Caco-2 (cell line): ENCODE measurements at places on chromosomes 2 and 18. TPM values are rescaled to one million over a fixed set of nuclear protein-coding genes. Genes with fewer than 3 reads are reported as not detected.

GRCh38 chr2:66185497-66186054 is 249.3 kb upstream of the MEIS1 start:
- no peak for DNase-seq

DNA sequence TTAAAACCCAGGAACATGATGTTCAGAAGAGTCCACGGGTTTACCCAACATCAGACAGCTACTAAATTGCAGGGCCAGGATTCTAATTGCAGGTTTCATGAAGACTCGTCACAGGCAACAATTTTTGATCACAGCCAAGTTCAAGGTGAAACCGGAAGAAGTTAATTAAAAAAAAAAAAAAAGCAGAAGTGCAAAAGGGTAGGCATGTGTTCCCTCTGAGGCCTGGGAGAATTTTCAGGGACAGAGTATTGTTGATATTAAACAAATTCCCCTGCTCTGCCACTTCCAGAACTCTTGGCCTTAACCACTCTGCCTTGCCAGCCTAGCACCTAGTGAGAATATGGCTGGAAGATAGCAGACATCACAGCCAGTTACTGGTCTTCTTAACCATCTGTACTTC is 99.4 kb upstream of the TRIB2 start:
- no peak for DNase-seq

GRCh38 chr2:6024784-6025183 is 332.6 kb downstream of the SOX11 start:
- DNase-seq, result no peak

DNA sequence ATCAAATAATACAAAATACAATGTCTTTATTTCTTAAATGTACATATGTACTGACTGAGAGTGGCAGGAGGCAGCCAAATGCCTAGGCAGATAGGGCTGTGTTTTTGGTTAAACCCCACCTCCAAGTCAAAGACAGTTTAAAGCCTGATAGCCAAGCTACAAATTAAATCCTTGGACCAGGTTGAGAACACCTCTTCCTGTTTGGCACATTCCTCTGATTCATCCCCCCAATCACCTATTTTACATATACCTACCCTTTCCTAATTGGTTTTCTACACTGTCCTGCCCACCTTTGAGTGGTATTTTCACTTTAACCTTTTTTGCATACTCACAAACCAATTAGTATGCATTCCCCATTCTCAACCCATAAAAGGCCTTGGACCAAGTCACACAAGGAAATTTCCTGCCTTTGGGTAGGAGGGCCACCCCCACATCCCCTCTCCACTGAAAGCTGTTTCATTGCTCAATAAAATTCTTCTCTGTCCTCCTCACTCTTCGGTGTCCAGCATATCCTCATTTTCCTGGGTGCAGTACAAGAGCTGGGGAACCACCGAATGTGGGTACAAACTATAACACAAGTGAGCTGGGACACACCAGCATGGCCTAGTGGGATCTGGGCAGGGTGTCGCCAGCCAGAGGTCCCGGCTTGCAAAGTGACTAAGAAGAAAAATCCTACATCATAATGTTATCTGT is 149.1 kb downstream of the UBE2E3 start:
- no peak for DNase-seq

DNA sequence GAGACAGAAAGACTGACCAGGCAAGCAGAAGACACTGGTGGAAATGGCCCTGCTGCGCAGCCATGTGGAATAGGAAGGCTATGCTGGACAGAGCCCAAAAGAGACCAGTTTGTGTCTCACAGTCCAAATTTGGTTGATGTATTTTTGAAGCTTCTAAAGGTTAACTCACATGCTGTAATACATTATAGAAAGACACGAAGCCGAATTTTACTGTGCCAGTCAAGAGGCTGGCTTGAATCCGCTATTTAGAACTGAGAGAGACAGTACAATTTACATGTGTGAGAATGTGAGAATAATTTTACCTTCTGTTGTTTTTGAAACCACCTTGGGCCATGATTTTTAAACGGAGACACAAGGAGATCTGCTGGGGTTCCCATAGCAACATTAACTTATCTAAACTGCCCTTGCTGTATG is 113.6 kb downstream of the METTL8 start:
- no peak for DNase-seq

DNA sequence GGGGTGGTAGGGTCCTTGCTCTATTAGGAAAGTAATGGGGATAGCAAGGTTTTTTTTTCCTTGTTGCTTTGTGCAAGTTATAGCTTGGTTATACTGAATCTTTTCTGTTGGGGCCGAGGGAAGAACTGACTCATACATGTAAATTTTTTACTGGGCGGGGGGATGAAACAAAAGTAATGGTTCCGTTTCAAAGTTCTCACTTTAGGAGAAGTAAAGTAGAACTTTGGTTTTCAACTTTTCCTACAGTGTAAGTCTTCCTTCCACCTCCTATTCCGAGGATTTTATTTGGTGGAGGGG is 1.1 kb downstream of the AFTPH start:
- DNase-seq, result no peak

Gene ASPRV1
- total RNA-seq, result 0.32 and 0.66 TPM in 2 replicates

Gene FLACC1
- 0.86 and 0.91 TPM in 2 replicates for total RNA-seq

DNA sequence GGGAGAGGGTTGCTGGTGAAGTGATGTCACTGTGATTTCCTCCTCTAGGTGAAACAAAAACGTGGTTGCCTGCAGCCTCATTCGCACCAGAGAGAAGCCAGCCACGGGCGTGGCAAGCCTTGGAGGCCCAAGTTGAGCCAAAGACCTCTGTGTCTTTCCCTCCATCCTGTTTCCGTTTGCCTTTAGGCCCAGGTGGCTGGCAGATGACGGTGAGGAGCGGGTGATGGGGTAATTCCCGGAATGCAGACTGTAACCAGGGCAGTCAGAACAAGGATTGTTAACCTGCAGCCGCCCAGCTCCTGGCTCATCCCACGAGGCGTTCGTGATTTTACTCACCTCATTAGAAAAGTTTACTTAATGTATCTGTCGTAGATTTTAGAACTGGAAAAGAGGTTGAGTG is 14.4 kb downstream of the CTIF start:
- no peak for DNase-seq

Gene CROCC2
- total RNA-seq, result not detected in 2 replicates

DNA sequence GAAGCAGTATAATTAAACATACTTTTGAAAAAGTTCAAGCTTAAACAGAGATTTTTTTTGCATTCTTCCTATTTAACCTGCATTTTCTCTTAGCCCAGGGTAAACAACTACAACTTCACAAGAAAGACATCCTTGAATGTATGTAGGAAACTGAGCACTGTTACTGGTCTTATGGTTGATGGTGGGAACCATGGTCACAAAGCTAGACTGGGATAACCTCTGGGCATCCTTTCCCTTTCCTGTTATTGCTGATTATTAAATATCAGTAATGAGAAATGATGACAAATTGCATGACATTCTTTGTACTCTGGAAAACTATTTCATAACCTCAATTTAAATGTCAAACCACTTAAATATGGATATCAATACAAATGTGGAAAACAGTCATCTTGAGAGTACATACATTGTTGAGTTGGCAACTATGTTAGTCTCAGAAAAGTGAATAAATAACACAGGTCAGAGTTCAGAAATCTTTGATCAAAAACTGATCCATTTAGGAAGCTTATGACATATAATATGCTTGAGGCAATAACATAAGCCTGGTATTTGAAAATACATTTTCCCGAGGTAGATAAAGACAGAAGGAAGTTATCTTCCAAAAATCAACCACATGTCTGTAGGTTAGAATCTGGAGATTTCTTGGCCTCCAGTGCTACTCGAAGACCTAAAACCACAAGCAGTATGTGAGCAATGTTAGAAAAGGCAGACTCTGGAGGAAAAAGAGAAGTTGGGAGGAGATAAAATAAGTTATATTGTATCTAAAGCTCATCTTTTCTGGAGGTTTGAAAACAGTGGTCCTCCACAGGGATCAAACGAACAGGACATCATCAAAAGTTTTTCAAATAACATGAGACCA is 65.2 kb upstream of the ST8SIA5 start:
- DNase-seq, result no peak

DNA sequence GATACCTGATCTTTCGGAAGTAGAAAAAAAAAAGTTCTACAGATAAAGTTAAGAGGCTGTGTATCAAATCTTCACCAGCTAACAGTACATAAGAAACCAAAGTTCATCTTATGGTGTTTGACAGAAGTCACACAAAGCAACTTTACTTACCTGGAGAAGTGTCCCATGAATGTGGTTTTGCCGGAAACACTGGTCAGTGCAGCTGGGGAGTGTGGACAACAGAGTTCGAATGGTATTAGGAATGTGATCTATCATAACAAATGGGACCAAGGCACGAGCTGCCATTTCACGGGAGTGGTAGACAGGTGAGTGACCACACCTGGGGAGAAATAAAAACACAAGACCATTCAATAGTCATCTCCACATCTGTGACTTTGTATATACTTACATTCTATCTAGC is 171.4 kb upstream of the ZFP36L2 start:
- DNase-seq, result peak; percentile 73

- peak; percentile 47 for DNase-seq
Observed at GRCh38 chr2:23426263-23426905, 41.4 kb downstream of the KLHL29 start.

DNA sequence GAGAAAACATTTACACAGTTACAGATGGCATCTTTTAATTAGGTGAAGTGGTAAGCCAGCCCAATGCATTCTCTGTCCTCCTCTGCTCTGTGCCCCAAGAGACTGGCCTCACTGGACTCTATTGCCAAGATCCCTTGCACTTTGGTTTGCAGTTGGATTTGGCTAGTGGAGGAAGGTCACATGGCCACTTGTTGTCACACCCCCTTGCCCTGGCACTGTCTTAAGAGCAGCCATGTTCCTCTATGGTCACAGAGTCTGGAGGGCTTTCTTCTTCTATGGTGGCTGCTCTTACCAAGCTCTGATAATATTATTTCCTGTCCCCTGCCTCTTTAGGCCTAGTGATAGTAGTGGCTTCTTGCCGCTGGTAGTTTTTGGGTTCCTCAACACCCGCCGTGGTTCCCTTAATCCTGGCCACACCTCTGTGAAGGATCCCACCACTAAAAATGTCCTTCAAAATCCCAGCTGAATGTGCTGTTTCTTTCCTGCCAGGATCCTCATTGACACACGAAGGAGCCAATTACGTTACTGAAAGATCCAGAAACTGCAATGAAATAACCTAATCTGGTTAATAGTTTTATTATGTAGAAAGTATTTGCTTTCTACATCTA is 111.1 kb downstream of the CDC42EP3 start:
- DNase-seq, result no peak

Gene SLC11A1
- 0.12 and 0.32 TPM in 2 replicates for total RNA-seq

- DNase-seq, result no peak
Observed at GRCh38 chr2:240522406-240522805, 35.4 kb downstream of the ANKMY1 start.

- DNase-seq, result peak; percentile 39
Observed at GRCh38 chr2:164717000-164717803, 95.9 kb upstream of the GRB14 start.

GRCh38 chr2:197425550-197425949 is 9.3 kb downstream of the SF3B1 start:
- no peak for DNase-seq

GRCh38 chr2:109264595-109265328 is 135.8 kb downstream of the SH3RF3 start:
- DNase-seq, result peak; percentile 53

- DNase-seq, result no peak
Observed at GRCh38 chr18:50218432-50219197, 23.7 kb upstream of the MYO5B start.

Gene LOXHD1
- total RNA-seq, result not detected in 2 replicates

Gene GEN1
- total RNA-seq, result 33.3 and 36.5 TPM in 2 replicates

Gene LCT
- total RNA-seq, result 0.82 and 1.5 TPM in 2 replicates

DNA sequence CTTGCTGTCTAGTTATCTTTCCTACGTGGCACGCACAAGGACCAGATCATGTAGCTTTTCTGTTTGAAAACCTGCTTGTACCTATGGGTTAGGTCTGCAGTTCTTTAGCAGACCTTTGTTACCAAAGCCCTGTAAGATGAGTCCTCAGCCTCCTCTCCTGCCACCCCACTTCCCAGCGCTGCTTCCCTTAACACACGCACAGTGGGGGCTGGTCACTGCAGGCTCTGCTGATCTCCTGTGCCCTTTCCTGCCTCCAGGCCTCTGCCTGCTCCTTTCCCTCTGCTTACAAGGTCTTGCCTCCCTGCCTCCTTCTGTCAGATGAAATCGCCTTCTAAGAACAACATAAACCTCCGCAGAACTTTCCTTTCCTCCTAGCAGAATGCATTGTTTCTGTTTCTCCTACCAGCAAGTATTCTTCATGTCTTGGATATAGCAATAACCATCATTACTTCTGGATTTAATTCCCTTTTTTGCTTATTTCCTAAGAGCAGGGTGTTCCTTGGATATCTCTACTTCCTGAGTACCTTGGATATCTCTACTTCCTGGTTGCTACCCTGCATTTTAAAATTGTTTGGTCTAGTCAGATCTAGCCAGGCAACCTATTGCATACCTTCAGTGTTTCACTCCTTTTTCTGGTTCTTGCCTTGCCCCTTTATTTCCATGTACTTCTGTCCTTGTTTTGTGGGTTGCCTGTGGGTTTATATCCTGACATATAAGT is 159.6 kb upstream of the ALPP start:
- no peak for DNase-seq

GRCh38 chr18:29248805-29249204 is 1071.9 kb upstream of the CDH2 start:
- DNase-seq, result no peak

GRCh38 chr2:105935063-105935462 is 190.4 kb downstream of the NCK2 start:
- no peak for DNase-seq

GRCh38 chr2:27249891-27250651 is 12.8 kb downstream of the SLC30A3 start:
- DNase-seq, result no peak

GRCh38 chr2:11998218-11998617 is 251.8 kb downstream of the LPIN1 start:
- no peak for DNase-seq

GRCh38 chr18:79706658-79707057 is 27.1 kb downstream of the CTDP1 start:
- DNase-seq, result no peak

DNA sequence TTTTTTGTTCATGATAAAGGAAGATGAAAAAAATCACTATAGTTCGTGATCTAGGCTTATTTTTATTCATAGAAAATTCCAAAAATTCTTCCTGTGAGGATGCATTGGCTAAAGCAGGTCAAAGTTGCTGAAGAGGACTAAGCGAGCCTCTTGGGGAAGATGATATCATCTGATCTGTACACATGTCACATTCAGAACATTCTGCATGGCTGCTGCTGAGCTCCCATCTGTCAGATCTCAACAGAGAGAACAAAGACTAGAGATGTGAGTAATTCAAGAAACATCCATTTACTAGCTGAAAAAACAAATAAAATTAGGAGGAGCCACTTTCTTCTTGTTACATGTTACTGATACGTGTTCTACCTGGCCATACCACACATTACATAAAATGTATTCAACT is 518.6 kb upstream of the FSIP2 start:
- peak; percentile 42 for DNase-seq

DNA sequence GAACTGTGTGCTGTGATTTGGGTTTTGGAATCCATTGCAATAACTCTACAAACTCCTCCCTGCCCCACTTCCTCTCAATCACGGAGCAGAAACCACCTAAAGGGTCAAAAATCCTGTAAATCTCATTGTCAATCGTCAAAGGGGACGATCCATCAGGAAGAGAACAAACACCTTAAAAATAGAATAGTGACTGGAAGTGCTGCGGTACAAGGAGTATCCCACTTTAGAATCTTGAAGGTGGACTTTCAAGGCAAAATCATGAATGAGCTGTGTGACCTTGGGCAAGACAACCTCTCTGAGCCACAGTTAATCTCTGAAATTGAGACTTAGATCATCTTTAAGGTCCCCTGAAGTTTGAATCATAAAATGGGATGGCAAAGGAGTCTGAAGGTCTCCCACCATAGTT is 5.9 kb downstream of the PMAIP1 start:
- no peak for DNase-seq

Gene KCNE4
- not detected in 2 replicates for total RNA-seq

GRCh38 chr2:28435814-28436351 is 43.2 kb downstream of the FOSL2 start:
- peak; percentile 55 for DNase-seq
